Globus pallidus (tissue), 1 donor: ENCODE measurements at places on chromosomes 6 and 20.

DNA sequence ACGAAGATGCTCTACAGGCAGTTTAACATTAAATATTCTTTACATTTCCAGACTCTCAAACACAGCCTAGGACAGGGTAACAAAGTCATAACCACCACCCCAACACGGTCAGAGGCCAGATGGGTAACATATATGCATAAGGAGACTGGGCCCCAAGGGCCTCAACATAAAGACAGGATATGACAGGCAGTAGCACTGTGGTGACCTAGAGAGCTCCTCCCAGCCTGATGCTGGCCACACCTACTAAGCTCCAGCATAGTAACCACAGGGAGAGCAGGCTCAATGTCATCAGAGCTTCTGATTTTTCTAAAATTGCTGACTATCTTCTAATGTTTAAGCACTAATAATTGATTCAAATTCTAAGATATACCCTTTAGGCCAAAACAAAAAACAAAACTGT lies 21.7 kb downstream of the SMLR1 start:
- DNase-seq, result no peak

DNA sequence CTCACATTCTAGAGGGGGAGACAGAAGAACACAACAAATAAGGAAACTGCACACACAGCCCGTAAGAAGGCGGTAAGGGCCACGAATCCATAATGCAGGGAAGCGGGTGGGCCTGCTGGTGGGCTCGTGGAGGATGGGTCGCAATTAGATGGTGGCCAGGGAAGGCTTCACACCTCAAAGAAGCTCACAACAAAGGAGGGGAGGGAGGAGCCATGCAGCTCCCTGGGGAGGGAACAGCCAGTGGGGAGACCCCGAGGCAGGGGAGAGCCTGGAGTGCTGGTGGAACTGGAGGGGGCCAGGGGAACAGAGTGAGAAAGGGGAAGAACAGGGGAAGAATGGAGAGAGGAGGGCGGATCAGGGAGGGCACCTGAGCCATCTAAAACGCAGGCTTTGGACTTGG lies 13.4 kb downstream of the SRC start:
- no peak for DNase-seq

- DNase-seq, result no peak
Observed at GRCh38 chr6:22421198-22421597, 124.4 kb upstream of the PRL start.

GRCh38 chr6:45633272-45633908 lies 255.7 kb upstream of the SUPT3H start:
- DNase-seq, result no peak

DNA sequence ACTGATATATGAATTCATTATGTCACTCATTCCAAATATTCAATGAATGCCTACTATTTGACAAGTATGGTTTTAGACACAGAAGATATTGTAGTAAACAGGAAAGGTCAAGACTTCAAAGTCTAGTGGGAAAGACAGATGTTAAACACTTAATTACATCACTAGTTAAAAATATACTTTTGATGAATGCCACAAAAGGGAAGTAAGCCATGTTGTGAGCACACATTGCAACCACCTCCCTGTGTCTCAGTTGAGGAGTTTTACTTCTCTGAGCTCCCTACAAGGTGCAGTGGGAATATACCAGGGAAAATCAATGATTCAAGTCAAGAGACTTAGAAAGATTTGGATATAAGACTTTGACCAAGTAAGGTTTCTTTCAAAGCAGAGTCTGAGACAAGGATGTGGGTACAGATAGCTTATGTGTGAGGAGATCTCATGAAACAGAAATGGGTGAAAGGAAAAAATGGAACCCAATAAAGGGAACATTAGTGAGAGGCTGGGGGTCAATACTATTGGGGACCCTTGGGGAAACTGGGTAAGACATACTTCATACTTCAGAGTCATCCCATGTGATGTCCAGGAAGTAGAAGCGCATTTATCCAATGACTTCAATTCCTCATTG lies 503.7 kb downstream of the KIF16B start:
- DNase-seq, result no peak
